ENCODE measurements at places on chromosomes 6 and 20.

DNA sequence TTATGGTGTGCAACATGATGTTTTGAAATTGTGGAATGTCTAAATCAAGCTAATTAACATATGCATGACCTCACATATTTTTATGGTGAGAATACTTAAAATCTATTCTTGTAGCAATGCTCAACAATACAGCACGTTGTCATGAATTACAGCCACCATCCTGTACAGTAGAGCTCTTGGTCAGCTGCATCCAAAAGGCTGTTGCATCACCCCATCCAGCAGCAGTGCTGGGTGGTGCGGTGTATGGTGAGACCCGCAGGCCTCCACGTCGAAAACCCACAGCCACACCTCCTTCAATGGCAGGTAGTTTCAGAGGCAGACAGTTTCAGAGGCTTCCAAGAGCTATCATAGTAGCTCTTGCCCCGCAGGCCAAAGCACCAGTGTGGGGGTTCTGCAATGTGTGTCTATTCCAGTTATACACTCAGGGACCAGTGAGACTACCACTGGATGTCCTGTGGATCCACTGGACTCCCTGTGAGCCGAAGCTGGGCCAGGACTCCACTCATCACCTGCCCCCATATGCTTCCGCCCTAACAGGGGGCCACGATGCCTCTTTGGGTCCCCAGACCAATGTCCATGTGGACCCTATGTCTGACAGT, 23.4 kb downstream of the PACSIN1 start:
- DNase-seq, result no peak

DNA sequence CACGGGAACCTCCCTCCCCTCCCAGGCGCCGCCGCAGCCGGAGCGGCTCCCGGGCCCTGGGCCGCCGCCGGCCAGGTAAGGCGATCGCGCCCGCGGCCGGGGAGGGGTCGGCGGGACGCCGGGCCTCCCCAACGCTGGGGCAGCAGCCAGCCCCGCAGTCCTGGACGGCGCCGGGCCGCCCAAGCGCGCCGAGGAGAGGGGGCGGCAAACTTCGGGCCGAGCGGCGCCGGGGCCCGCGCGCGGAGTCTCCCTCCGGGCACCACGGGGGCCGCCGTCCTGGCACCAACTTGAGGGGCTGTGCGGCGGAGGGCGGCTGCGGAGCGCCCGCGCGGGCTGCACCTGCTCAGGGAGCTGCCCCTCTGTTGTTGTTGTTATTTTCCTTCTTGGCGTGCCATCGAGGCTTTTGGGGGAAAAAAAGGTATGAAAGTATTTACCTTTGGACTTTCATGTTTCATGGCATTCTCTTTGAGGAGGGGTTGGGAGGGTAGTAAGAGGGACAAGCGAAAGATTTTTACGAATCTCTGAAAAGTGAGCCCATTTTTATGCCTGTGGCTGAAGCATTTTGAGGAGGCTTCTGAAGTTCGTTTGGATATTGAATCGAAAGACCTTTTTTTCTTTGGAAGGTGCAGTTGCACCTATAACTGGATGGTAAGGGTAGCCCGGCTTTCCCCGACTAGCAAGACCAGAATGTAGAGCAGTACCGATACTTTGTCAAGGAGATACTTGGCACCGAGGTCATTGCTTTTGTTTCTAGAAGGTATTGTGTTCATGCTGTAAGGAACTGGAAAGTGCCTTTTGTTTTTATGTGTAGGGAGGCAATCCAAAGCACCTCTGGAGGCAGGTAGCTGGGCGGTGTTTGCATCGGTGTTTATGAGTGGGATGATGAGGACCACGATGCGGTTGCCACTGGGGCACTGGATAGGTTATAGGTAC, at the start of gene RNF182:
TSS of gene RNF182 (plus strand) at position 4 of the 933 bp plus-strand sequence. CDS start 52,168 bp downstream, outside the sequence.
- no peak for DNase-seq

DNA sequence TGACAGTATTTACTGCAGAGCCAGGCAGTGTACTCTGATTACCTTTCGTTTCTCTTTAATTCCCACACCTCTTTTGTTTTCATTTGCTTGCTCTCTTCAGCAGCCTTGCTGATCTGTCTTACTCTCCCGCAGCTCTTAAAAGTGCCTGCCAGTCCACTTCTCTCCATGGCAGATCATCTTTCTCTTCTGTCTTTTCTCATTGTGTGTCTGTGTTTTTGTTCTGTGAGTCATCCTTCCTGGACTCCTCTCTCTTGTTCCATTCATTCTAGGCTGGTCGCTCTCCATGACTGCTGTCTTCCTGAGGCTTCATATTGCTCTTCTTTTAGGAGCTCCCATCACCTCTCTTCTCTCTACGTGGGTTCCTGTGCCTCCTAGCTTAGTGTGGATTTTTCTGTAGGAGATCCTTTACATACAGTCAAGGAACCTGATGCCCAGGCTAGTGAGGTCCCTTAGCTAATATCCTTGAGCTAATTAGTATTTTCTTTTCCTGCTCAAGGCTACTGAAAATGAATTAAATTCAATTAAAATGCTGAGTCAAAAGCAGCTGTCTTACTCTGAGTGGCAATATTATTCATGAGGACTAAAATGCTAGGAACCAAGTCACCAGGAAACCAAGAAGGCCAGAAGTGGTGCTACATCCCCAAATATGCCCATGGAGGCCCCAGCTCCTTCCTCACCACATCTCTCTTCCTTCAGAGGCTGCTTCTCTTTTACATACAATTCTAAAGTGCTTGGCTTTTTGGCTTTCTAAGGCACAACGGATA, 86.1 kb downstream of the SLX4IP start:
- DNase-seq, result no peak

GRCh38 chr6:105511639-105512038, 108.8 kb upstream of the PREP start:
- no peak for DNase-seq

DNA sequence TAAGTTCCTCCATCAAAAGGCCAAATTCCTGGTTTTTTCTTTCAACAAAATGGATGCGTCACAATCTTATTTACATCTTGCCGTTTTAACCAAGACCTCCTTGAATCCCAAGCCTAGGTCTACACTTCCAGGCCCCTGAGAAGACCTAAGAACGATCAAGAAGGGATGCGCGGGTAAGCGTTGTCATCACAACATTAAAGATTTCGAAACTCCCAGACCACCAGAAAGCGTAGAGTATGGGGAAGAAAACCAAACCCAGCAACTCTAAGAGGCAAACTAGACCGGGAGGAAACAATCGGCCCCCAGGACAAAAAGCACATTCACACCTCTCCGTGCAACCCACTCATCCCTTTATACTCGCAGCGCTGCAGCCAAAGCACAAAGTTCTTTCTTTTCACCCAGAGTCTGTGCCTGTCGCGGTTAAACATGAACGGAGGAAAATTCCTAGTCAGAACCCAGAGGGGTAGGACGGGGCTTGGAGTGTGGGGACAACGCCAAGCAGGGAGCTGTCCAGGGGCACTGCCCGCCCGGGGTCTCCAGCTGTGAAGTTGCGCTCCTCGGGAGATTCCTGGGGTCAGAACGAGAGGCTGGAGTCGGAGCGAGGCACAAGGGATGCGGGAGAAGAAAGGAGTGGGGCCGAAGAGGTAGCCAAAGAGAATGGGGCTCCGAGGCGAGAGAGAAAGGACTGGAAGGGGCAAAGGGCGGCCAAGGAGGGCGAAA, 725 bp downstream of the OSER1 start:
- DNase-seq, result no peak

DNA sequence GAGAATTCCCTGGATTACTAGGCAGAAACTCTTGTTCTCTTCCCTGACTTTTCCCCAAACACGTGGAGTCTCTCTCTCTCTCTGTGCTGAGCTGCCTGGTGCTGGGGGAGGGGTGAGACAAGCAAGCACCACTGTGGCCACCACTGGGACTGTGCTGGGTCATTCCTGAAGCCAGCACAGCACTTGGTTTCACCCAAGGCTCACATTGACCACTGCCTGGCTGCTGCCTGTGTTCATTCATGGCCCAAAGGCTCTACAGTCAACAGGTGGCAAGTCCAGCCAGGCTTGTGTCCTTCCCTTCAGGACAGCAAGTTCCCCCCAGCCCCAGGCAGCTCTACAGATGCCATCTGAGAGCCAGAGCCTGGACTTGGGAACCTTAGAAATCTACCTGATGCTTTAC, 92.2 kb downstream of the CTNNBL1 start:
- no peak for DNase-seq

- no peak for DNase-seq
These were observed 75.7 kb downstream of the MRPL14 start for GRCh38 chr6:44051515-44051914.

DNA sequence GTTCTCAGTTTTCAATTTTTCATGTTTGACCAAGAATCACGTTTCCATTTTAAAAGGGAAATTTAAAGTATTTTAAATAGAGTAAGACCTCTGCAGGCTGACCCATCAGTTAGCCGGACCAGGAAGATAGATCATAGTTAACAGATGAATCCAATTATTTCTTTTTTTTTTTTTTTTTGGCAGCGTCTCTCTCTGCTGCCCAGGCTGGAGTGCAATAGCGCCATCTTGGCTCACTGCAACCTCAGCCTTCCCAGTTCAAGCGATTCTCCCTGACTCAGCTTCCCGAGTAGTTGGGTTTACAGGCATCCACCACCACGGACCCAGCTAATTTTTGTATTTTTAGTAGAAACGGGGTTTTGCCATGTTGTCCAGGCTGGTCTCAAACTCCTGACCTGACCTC, 256.7 kb upstream of the CNR1 start:
- no peak for DNase-seq

DNA sequence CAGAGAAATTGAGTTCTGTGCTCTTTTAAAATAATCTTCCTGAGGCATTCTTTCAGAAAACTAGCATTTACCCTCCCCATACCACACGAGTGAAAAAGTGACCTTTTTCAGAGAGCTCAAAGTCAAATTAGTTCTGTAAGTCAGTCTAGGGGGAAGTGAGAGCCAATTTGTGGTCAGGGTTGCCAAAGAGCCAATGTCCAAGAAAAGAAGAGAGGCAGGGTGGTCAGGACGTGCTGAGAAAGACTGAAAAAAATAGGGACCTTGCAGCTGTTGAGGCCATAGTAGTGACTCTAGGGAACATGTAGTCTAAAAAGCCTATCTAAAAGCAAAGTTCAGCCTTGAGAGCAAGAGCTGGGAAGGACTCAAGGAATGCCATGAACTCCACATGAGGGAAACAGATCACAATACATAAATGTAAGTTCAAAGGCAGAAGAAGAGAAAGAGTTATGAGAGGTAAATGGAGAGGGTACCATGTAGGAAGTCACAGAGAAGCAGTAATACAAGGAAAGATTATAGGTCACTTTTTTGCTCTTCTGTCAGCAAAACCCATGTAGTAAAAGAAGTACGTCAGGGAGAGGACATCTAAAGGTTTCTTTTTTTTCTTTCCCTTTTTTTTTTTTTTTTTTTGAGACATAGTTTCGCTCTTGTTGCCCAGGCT, 565.1 kb upstream of the FLRT3 start:
- no peak for DNase-seq

GRCh38 chr6:36805096-36805797, 34.0 kb downstream of the CPNE5 start:
- no peak for DNase-seq

- DNase-seq, result no peak
These were observed 1.0 kb downstream of the GMEB2 start for GRCh38 chr20:63625771-63626423.

DNA sequence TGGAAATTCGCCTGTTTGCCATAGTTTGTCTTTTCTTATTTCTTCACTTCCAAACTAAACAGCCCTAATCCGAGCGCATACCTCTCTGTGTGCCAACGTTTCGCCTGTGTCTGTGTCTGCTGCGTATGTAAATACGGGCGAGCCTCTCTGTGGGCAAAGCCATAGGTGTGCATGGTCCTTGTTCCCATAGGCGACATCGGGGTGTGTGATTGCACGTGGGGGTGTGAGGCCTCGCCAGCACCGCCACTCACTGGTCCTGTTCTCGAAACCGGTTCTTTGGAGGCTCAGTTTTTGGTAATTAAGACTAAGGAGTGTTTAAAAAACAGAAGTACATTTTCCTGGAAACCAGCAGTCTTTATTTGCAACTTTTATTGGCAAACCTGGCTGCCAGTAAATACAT, 6.0 kb upstream of the FOXC1 start:
- DNase-seq, result no peak

GRCh38 chr6:29730575-29731126, 7.4 kb downstream of the HLA-F start:
- no peak for DNase-seq

DNA sequence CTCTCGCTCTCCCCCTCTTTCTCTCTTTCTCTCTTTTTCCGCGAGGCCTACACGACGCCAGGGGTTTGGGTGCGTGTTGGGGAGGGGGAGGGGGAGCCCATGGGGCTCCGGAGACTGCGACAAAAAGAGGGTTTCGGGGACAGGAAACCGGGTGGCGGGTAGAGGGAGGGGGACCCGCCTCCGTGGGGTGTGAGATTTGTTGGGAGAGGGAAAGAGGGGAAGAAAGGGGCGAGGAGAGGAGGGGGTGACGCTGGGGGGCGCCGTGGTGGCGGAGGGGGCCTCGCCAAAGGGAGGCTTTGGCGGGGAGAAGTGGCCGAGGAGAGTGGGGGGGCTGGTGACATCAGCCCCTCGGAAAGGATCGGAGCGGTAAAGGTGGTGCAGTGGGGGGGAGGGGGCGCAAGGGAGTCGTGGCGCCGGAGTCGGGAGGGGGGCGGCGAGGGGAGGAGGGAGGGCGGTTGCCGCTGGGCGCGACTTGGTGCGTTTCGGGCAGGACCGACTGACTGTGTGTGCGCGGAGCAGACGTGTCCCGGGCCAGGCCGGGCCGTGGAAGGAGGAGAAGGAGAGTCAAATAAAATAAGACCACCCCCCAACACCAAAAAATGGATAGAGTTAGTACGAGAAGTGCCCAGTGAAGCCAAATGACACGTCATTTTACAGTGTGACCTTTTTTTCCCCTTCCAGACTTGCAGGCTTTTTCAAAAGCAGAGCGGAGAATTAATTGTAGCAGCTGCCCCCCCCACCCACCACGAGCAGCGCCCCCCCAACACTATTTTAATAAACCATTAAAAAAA, 39.8 kb downstream of the GNAS start:
- DNase-seq, result peak; percentile 64

GRCh38 chr6:37695857-37696219, 1.8 kb downstream of the MDGA1 start:
- DNase-seq, result no peak

DNA sequence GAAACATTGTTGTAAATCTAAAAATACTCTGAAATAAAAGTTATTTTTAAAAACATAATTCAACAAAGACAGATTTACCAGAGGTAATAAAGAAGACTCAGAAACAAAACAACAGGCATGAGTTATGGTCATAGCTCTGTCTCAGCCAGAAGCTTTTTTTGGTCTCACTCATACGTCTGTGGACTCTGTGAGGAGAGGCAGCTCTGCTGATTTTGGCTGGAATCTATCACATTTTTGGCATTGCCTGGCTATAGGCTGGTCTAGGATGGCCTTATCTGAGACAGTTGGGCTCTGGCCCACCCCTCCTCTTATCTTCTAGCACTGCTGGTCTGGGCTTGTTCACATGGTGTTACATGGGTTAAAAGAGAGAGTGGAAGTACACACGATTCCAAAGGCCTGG, 514.0 kb upstream of the BTBD3 start:
- DNase-seq, result no peak
